ENCODE measurements at places on chromosomes 6 and 20. TPM values are rescaled to one million over a fixed set of nuclear protein-coding genes. Genes with fewer than 3 reads are reported as not detected.

- DNase-seq: no peak
These were observed 160.6 kb downstream of the GRM4 start for GRCh38 chr6:33985313-33985751.

DNA sequence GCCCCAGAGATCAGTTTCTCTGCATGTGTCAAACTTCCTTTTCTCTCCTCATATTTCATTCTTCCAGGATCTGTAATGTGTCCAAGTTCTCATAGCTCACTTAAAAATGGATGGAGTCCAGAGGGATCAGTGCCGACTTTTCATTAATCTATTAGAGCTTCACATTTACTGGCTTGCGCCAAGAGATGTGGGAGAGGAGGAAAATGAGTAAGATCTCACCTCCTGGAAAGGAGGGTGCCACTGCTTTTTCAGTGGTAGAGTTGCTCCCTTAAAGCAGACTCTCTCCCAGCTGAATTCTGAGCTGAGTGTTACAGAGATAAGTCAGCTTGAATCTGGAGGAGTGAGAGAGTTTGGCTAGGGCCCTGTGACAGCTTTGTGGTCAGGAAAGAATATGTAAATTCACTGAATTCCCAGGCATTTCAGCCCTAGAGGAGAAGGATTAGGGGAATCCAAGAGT is 175.9 kb downstream of the SOX4 start:
- DNase-seq: peak; percentile 97

- DNase-seq: no peak
These were observed 3.6 kb downstream of the NELFCD start for GRCh38 chr20:58984691-58985090.

DNA sequence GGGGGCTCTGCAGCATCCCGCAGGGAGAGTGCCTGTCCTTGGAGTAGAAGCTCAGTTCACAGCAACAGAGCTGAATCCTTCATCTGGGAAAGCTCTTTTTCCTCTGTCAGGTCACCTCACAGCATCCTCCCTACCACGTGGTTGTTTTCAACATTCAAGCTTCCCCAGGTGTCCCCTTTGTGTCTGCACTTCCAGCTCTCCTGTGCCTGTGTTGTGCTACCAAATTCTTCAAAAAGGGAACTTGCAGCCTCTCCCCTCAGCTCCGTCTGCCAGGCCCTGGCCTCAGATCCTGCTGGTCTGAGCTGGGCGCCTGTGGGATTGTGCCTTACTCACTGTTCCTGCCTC is 108.4 kb downstream of the FOXF2 start:
- DNase-seq: no peak

- no peak for DNase-seq
These were observed 143.3 kb upstream of the GPR6 start for GRCh38 chr6:109834595-109835437.

DNA sequence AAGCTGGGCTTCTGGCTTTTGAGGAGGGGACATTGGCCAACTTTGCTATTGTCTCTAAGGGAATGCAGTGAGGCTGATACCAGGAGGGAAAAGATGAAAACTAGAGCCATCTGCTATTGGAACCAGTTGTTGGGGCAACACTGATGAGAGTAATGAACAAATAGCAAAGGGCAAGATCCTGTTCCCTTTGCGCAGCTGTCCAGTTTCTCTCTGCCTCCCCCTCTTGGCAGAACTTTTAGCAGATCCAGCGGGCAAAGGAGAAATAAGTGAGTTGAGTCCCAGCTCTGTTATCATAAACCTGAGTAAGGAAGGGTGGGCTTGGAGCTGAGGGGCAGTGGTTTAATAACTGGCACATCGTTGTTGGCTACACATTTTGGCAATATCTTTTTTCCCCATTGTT is 126.8 kb downstream of the AKAP7 start:
- DNase-seq: no peak

- no peak for DNase-seq
These were observed 118.7 kb upstream of the MLIP start for GRCh38 chr6:53992522-53992921.

DNA sequence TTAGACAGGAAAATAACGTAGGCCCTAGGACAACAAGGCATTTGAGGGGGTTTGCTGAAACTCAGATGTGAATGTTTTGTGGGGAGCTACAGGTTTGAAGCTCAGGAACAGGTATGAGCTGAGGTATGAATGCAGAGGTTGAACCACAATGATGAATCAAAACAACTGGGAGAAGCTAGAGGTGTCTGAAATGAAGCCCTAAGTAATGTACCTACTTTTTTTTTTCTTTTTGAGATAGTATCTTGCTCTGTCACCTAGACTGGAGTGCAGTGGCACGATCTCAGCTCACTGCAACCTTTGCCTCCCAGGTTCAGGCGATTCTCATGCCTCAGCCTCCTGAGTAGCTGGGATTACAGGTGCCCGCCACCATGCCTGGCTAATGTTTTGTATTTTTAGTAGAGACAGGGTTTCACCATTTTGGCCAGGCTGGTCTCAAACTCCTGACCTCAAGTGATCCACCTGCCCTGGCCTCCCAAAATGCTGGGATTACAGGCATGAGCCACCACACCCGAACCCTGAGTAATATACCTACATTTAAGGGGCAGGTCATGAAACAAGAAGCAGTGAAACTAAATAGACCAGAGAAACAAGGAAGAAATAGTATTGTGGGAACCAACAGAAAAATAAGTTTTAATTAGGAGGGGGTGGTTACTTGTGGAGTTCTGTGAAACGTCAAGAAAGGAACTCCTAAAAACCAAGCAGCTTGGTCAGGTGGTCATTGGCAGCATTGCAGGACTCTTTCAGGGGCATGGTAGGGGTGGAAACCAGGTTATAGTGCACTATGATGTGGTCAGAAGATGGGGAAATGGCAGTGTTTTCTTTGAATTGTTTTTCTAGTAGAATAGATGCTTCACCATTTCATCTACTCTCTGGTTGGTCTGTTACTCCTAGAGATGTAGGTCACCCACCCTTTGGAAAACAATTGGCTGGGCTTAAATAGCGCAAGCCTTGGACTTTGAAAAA is 138.1 kb downstream of the CD164 start:
- DNase-seq: no peak

DNA sequence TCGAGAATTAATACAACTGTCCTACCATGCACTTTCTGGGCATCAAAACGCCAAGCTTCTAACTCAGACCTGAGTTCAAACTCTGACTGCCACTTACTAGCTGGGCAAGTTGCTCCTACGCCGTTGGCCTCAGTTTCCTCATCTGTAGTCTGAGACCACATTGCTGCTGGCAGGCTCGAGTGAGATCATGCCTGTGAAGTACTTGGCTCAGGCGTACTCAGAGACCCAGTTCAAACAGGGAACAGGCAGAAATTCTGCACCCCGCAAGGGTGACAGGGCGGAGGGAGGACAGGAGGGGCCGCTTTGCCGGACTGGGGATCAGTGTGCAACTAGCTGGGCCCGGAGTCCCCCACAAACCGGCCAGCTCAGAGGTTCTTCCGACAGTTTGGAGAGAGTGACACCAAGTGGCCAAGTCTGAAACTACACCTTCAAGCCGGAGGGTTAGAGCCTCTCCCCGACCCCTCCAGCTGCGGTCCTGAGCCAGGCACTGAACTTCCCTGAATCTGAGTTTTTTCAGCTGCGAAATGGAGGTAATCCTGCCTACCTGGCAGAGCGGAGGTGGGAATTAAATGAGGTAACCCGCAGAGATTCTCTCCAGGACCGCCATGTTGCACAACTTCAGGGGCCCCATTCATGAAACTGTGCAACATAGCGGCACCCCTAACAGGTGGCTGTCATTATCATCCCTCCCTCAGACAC is 46.0 kb upstream of the PTPN1 start:
- peak; percentile 66 for DNase-seq

DNA sequence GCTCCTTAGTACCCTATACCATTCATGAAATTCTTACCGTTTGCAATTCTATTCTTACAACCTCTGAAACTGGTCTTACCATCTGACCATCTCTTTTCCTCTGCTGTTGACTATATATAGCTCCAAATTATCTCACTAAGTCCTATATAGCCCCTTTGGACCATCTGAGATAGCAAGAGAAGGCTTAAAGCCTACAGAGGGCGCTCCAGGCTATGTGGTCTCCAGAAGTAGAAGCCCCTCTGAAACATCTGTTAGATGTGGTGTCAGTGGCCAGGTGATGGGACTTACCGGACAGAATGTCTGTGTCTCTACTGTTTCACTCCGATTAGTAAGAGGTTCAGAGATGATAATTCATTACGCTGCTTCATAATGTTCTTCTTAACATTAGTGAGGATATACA is 140.7 kb upstream of the BMP2 start:
- no peak for DNase-seq

DNA sequence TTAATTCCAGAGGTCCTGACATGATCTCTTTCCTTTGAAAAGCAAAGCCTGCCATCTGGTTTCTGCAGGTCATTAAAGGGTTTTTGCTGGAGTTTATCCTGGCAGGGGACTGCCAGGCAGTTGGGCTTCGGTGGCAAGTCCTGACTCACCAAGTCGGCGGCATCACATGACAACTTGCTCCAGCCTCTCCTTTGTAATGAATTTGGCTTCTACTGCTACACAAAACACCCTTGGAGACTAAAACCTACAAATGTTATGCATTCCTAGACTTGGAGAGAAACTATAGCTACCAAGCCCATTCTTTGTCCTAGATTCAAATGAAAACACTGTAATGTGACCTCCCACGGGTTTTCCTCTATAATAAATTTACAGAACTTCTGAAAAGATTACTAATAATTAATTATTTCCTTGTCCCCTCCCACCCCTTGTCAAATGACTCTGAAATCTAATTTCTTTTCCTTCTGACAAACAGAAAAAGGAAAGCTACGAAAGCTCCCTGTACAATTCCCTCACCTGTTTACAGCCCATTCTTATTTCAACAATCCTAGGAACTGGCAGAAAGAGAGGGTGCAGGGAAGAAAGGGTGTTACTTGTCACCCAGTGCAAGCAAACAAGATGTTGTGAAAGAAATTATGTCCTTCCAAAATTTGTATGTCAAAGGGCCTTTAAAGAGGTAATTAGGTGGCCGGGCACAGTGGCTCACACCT is 62.9 kb downstream of the QRSL1 start:
- DNase-seq: peak; percentile 71

GRCh38 chr6:73969971-73970970 is 274.3 kb downstream of the CD109 start:
- DNase-seq: peak; percentile 69

MAS1 gene
- under 0.01 TPM for total RNA-seq

GPR6 gene
- total RNA-seq: not detected

CGA gene
- not detected for total RNA-seq
